ENCODE measurements at places on chromosomes 12 and 14.

GRCh38 chr12:71194657-71195056 is 36.9 kb upstream of the TSPAN8 start:
- no peak for DNase-seq

- DNase-seq: no peak
These were observed 32.7 kb downstream of the GPHB5 start for GRCh38 chr14:63286071-63286470.

GRCh38 chr12:526089-526488 is 66.3 kb downstream of the B4GALNT3 start:
- no peak for DNase-seq

- no peak for DNase-seq
These were observed 1.5 kb downstream of the FKBP4 start for GRCh38 chr12:2796187-2796666.

DNA sequence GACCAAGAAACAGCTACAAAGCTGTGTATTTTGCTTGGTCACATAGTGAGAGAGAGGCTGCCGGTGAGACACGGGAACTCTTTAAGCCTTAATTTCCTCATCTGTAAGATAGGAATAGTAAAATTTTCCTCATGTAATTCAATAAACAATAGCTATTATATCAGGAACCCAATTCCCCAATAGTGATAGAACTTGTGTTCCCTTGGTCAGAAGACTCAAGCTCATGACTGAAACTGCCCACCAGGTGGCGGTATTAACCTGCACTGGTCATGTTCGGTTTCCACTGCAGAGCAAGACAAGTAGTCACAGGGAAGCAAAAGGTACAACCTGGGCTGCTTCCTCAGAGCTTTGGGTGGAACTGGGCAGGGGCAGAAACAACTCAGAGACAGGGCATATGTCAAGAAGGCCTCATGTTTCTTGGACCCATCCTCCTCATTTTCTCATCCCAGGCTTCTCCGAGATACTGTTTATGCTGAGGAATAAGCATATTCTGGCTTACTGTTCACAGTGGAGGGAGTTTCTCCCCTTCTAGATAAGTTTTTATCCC is 4.2 kb upstream of the AJUBA start:
- peak; percentile 89 for DNase-seq

- DNase-seq: no peak
These were observed 136.3 kb downstream of the TPH2 start for GRCh38 chr12:72074956-72075355.

- DNase-seq: no peak
These were observed 86.6 kb downstream of the BORCS5 start for GRCh38 chr12:12443431-12443878.

DNA sequence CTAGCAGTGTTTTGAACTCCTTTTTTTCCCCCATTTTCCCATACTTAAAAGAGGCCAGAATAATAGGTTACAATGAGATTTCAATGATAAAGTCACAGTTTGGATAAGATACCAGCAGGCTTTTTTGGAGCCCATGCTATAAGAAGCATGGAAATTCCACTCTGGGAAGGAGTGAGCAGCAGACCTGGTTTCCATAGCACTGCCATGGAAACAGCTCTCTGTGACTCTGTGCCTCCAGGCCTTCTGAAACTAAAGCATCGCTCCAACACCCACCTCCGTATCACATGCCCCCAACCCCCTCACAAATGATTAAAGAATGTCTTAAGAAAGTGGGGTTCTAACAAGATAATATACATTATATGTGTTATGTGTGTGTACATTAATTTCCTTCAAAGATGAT is 165.0 kb downstream of the GRIN2B start:
- no peak for DNase-seq

GRCh38 chr14:66507722-66508546 is at the start of gene GPHN:
Gene GPHN (plus strand): TSS chr14:66508147.
- DNase-seq: peak; percentile 61

- no peak for DNase-seq
These were observed 88.2 kb upstream of the PAWR start for GRCh38 chr12:79778802-79779448.

DNA sequence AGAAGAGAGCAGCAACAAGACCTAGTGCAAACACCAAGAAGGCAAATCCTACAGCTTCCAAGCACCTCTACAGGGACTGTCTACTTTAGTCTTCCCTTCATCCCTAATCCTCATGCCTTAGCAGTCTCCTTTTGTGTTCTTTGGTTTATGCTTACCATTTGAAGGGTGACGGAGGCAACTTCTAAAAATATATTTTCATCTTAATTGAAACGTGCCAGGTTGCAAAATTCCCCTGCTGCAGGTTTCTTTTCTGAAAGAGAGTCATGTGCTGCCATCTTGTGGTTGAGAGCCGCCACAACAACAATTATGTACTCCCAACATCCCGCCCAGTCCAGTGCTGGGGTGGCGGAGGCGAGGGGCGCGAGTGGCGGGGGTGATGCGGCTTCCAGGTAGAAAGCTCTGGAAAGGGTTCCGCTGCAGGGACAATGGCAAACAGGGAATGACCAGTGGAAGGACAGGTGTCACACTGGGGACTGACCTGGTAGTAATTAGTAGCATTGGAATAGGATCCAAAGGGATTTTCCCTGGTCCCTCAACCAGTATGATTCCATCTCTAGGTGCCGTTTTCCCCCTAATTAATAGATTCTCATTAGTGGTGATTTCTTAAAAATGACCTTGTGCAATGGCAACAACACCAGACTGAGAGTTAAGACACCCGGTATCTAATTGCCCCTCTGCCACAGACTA is 80.3 kb upstream of the GNG2 start:
- DNase-seq: peak; percentile 45

GRCh38 chr12:132204063-132204792 is 60.0 kb downstream of the NOC4L start:
- no peak for DNase-seq

DNA sequence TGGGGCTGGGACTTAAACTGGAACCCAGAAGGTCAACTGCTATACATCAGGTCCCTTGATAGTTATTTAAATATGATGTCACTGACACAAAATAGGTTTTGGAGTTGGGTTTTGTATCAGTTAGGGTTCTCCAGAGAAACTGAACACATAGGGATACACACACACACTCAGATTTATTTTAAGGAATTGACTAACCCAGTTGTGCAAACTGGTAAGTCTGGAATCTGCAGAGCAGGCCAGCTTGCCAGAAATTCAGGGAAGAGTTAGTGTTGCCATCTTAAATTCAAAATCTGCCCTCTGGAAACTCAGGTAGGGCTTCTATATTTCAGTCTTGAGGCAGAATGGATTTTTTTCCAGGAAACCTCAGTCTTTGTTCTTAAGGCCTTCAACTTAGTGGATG is 36.9 kb downstream of the MAPK1IP1L start:
- DNase-seq: no peak

Measured in stimulated activated CD8-positive, alpha-beta memory T cell treated with anti-CD3 and anti-CD28 coated beads, Interleukin-4, amount 100 ng/mL, for 1 hour (primary cell).